Activated CD4-positive, alpha-beta T cell treated with anti-CD3 and anti-CD28 coated beads for 1 hour (primary cell): ENCODE measurements at places on chromosomes 5 and 9.

- no peak for DNase-seq
Observed at GRCh38 chr9:1709347-1709746, 305.8 kb upstream of the SMARCA2 start.

- no peak for DNase-seq
Observed at GRCh38 chr5:180287404-180287803, 4.5 kb downstream of the MAPK9 start.

- DNase-seq: no peak
Observed at GRCh38 chr9:129177443-129177790, 644 bp downstream of the IER5L start.

DNA sequence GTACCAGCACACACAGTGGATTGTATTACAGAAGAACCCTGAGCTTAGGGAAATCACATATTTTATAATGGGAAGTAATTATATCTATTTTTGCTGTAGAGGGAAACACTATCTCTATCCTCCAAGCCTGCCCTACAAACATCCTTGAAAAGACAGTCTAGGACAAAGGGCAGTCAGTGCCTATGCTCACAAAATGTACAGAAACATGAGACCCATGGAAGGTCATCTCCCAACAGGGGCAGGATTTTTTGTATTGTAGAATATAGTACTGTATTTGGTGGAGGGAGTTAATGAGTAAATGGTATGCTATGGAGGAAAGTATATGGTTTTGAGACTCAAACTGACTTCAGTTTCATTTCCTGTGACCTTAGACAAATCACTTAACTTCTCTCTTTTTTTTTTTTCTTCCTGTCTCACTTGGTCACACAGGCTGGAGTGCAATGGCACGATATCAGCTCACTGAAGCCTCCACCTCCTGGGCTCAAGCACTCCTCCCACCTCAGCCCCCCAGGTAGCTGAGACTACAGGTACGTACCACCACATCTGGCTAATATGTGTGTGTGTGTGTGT, 5.8 kb upstream of the RAB14 start:
- DNase-seq: no peak

DNA sequence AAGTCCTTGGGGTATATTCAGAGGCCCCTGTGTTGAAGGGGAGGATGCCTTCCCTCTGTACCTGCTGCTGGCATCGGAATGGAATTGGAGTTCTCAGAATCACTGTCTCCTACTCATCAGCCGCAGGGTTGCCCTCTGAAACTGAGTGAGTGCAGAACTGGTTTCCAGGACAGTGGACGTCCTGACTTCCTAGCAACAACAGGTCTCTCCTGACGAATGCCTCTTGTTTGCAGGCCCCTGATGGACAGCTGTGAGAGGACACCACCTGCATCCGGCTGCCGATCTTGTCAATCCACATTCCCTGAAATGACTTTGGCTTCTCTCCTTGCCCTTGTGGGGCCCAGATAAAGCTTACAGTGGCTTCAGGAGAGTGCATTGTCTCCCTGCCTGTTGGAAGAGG, 274.5 kb downstream of the NSG2 start:
- DNase-seq: no peak

GRCh38 chr5:77707791-77708190, 68.3 kb downstream of the TBCA start:
- no peak for DNase-seq

DNA sequence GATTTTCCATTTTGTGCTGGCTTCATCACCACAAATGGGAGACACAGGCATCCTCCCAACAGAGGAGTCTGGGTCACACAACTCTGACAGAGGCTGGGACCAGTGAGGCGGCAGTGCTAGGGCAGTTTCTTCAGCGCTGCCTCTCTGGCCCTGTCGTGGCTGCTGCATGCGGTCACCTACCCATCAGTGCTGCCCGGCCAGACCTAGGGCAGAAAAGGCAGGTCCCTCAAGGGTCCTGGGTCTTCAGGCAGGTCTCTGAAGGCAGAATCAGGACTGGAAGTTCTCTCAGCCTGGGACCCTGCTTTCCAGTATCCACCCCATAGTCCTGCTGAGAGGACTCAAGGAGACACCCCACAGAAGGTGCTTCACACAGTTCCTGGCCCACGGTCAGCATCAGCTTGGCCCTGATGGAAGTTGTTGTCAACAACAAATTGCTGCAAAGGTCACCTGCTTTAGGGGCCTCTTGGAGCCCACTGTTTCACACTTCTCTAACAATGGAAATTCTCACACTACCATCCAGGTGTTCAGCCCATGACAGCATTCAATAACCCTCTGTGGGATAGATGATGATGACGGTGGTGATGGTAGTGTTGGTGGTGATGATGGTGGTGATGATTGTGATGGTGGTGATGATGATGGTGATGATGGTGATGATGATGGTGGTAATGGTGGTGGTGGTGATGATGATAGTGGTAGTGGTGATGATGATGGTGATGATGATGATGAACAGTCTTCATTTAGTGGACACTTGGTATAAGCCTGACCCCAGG, 146.4 kb upstream of the PPP1R26 start:
- no peak for DNase-seq

- DNase-seq: no peak
Observed at GRCh38 chr5:1660511-1660910, 136.8 kb upstream of the LPCAT1 start.

DNA sequence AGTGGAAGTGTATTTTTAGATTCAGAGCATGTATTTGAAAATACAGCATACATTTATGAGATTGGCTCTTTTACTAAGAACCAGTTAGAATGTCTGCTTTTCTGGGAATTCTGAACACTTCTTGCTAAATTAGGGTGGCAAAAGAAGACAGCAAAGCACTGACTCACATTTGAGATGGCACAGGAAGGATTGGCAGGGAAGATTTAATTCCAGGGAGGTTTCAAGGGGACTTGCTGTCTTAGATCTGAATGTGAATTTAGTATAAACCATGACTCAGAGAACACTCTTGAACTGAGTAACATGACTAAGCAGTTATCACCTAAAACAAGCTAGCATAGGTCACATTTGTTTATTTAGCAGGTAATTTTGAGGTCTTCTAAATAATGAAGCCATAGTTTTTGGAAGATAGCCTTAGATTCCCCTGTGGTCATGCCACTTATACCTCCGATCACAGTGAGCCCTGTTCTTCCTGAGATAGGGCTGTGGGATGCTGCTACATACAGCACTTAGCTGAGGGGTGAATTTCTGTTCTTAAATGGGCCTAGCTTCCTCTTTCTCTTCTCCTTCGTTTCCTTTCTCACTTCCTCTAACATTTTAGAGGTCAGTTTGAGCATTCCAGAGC, 173.8 kb downstream of the PCSK1 start:
- no peak for DNase-seq

GRCh38 chr9:6811436-6811835, 53.7 kb downstream of the KDM4C start:
- DNase-seq: no peak

DNA sequence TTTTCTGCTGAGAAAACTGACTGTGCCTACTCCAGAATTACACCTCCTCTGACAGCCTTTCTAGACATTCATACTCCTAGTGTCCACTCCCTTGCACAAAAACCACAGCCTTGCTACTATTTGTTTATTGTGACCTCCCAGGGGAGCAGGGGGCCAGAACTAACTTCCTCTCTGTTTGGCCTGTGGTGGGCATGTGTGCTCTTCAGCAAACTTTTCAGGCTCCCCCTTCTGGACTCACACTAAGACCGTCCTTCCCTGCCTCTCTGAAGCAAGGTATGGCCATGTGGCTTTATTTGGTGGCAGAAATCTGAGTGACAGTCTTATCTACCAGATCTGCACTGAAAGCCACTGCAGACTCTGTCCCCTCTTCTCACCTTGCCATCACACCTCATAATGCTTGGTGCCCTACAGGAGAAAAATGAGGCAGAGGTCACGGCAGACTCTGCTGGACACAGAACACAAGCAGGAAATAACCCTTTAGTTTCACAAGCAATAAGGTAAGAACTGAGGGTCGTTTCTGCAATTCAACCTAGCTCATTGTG, 28.2 kb downstream of the LIFR start:
- DNase-seq: no peak

- DNase-seq: no peak
Observed at GRCh38 chr9:110444911-110445310, 107.2 kb upstream of the TXNDC8 start.

DNA sequence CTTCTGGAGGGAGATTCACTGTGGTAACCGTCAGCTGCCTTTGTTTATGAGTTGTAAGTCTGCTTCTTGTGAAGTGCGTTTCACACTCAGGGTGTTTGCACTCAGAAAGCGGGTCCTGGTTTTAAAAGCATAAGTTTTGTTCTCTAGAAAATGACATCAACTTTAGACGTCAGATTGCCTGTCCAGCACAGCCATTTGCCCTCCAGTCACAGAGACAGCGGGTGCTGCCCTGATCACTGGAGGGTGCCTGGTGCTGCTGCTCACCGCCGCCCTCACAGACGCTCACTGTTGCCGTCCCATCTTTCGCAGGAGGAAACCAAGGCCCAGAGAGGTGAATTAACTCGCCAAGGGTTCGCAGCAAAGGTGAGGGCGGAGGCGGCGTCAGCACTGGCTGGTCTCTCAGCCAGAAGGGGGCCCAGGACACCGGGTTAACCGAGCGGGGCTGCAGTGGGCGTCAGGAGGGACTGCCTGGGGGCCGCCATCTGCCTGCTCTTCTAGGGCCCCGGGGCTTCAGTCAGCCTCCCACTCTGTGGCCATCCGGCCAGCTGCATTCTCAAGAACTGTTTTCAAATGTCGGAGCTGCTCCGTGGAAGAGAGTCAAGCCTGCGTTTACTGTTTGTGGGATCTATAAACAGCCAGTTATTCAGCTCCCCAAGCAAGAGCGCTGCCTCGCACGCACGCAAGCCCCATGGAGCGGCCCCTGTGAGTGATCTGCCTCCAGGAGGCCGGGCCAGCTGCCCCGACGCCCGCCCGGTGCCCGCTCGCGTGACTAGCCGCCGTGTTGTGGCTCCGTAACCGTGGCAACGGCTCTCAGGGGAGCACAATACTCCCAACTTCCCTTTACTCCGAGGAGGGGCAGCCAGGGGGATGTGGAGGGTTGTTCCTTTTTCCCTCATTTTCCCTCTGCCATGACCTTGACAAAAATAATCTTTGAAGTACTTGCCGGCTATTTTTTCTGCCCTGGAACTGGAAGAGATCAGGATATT, 43.4 kb upstream of the EXOC3 start:
- DNase-seq: no peak

DNA sequence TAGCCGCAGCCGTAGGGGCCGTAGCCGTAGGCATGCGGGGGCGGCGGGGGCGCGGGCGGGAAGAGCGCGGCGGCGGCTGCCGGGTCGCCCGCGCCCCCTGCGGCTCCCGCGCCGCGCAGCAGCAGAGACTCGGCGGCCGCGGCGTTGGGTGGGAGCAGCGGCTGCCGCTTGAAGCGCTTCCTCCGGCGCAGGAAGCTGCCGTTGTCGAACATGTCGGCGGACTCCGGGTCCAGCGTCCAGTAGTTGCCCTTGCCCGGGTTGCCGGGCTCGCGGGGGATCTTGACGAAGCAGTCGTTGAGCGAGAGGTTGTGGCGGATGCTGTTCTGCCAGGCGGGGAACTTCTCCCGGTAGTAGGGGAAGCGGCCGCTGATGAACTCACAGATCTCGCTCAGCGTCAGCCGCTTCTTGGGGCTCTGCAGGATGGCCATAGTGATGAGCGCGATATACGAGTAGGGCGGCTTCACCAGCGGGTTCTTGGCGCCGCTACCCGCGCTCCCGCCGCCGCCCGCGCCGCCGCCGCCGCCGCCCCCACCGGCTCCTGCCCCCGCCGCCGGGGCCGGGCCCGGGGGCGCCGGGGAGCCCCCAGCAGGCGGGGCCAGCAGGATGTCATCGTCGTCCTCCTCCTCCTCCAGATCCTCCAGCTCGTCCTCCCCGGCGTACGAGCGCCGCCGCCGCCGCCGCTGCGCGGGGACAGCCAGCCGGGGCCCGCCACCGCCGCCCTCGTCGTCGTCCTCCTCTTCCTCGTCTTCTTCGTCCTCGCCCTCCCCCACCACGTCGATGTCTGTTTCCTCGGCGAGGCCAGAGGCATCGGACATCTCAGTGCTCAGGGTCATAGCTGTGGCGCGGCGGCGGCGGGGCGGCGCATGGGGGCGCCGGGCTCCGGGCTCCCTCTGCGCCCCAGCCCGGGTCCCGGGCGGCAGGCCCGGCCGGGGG, 781 bp downstream of the FOXD1 start:
- DNase-seq: no peak

- DNase-seq: no peak
Observed at GRCh38 chr9:96858018-96858573, 3.8 kb upstream of the ZNF782 start.

- DNase-seq: peak; percentile 15
Observed at GRCh38 chr5:74579215-74579614, 61.3 kb downstream of the ENC1 start.

GRCh38 chr9:3875361-3876132, 349.7 kb upstream of the RFX3 start:
- no peak for DNase-seq

GRCh38 chr9:109252291-109252690, 68.6 kb downstream of the EPB41L4B start:
- DNase-seq: no peak

DNA sequence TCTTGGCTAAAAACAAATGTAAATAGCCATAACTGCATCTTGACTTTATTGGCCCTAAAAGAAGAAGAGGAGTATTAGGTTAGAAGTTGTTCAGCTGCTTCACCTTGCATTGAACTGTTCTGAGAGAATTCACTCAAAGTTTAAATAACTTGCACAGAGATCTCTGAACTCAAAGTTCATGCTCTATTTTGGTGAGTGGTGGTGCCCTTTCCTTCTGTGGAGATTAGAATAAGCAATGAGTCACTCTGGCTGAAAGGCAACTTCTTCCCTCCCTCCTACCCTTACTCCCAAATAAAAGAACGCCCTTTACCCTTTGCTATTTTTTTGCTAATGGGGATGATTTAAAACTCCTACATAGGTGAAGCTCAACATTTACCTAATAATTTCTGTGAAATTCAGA, 48.9 kb downstream of the ERMP1 start:
- DNase-seq: no peak

DNA sequence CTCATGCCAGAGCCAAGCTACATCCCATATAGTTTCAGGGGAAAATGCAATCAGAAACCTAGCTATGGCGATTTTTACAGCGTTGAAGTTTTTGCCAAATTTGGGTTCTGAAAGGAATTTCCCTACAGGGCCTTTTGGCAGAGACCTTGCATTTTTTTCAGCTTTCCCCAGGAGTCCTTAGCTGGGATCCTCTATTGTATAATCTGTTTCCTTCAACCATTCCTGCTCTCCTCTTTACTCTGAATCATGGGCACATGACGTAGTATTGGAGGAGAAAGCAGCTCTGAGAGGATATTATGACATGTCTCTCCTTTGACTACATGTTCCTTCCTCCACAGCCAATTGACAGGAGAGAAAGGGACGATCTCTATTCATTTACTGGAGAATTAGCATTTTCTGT, 118.5 kb upstream of the ERCC6L2 start:
- no peak for DNase-seq

DNA sequence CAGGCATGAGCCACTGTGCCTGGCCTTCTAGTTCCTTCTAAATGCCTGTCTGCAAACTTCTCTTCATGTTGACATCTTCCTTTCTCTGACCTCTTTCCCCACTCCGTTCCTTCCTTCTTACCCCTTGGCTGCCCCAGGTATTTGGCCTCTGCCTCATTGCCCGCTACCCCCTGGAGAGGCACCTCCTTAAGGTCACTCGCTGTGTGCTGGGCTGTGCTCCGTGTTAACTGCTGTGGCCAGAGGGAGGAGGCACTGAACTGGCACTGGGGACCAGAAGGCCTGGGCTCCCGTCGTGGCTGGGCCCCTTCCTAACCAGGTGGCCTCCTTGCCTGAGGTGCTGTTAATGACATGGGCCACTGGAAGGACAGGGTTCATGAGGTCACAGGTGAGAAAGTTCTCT, 39.4 kb downstream of the LAMC3 start:
- DNase-seq: no peak
